ENCODE measurements at places on chromosomes 13 and 19.

DNA sequence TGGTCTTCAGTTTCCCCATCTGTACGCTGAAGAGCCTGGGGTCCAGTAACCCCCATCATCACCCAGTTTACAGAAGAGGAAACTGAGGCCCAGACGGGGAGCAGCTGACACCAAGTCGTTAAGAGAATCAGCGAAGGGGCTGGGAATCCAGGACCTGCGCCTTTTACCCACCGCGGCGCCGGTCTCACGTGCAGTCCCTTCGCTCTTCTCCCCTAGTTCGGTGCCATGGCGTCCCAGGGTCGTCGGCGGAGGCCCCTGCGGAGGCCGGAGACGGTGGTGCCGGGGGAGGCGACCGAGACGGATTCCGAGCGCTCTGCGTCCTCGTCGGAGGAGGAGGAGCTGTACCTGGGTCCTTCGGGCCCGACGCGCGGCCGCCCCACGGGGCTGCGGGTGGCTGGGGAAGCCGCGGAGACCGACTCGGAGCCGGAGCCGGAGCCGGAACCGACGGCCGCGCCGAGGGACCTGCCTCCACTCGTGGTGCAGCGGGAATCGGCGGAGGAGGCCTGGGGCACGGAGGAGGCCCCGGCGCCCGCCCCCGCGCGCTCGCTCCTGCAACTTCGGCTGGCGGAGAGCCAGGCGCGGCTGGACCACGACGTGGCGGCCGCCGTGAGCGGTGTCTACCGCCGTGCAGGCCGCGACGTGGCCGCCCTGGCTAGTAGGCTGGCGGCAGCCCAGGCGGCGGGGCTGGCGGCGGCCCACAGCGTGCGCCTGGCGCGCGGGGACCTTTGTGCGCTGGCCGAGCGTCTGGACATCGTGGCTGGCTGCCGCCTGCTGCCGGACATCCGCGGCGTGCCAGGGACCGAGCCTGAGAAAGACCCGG is 698 bp downstream of the BLOC1S3 start:
- peak; percentile 26 for DNase-seq

- DNase-seq, result no peak
Observed at GRCh38 chr13:27679896-27680295, 58.2 kb downstream of the POLR1D start.

DNA sequence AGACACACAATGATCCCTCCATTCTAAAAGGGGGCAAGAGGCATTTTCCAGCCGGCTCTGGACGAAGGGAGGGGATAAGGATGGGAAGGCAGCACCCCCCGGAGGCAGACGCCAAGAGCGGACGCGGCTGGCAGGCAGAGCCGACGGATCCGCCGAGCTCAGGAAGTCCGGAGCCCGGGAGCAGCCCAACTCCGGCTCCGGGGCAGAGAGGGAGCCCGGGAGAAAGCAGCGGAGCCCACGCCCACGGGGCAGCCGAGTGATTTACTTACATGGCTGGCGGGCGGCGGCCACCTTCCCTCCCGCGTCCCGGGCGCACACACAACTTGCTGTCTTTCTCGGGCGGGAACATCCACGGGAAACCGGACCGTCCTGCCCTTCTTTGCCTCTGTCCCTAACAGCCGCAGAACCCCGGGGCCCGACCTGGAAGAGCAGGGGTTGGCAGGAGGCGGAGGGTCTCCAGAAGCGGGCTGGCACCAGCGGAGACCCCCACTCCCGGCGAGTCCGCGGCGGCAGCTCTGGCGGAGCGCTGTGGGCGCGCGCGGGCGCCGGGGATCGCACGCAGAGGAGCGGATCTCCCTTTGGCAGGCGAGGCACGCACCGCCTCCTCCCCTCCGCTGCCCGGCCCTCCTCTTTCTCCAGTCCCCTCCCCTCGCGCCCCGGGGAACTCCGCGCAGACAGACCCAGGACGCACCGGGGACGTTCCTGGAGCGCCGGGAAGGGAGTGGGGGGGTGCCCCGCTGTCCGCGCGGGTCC is at the start of gene LHFPL6:
LHFPL6 (minus strand) TSS at position 580 of the 753 bp plus-strand sequence.
- peak; percentile 37 for DNase-seq

DNA sequence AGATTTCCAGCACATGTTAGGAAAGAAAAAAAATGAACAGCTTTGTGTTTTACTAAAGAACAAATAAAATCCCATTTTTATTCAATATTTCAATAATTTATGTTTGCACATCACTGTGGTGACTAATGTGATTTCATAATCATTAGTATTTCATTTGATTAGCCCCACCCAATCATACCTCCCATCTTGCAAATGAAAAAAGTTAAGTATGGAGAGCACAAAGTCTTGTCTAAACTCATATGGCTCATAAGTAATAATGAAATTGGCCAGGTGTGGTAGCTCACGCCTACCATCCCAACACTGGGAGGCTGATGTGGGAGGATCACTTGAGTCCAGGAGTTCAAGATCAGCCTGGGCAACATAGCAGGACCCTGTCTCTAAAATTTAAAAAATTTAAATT is 3.8 kb downstream of the ZNF490 start:
- no peak for DNase-seq

DNA sequence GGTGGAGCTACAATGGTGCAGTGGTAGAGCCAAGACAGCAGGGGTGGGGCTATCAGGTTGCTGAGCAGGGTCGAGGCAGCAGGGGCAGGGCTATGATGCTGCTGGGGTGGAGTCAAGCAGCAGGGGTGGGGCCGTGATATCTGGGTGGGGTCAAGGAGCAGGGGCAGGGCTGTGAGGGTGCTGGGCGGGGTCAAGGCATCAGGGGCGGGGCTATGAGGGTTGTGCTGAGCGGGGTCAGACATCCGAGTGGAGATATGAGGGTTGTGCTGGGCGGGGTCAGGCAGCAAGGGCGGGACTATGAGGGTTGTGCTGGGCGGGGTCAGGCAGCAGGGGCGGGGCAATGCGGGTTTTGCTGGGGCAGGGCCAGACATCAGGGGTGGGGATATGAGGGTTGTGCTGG is 14.7 kb downstream of the HCN2 start:
- no peak for DNase-seq

Data from activated T-helper 9 cell treated with anti-CD3 and anti-CD28 coated beads, Interleukin-2, amount 50 U/mL, for 16 hours (primary cell).